ENCODE measurements at places on chromosomes 4 and X.

- no peak for DNase-seq
Observed at GRCh38 chr4:8285976-8286718, 16.6 kb downstream of the HTRA3 start.

- DNase-seq = peak; percentile 4
Observed at GRCh38 chr4:67393699-67394281, 151.5 kb downstream of the CENPC start.

GRCh38 chr4:67549123-67549522 lies 3.8 kb upstream of the CENPC start:
- DNase-seq = no peak

DNA sequence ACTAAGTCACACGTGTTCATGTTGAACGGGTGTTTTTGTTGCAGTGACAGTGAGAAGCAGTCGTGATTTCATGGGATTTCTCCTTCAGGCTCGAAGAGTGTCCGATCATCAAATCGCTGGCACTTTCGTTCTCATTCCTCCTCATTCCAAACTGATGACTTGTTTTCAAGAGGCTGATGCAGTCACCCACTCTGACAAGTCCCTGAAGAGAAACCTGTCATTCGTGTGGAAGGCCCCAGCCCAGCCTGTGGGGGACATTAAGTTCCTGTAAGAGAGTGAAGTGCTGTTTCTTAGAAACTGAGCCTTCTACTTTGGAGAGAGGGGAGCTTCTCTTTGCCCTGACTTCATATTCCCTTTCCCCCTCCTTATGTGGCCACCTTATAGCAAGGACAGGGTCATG lies 8.0 kb downstream of the REELD1 start:
- DNase-seq = no peak

DNA sequence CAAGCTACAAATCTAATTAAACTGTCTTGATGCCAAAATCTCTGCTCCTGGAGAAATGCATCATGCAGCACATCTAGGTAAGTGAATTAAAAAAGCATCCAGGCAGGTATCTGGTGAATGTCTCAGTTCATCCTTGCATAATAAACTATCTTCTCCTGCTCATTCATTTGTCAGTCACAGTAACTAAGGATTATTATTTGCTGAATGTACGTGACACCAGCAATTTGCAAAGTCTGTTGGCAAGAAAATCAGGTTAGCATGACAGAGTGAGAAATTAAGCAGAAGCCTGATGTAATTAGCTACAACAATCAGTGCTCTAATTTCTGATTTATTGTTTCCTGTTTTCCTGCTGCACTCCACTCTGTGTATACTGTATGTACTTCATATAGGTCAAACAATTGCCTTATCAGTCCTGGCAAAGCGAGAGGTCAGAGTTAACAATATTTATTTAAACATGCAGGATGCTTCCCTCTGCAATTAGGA lies 213.6 kb downstream of the FBXO8 start:
- no peak for DNase-seq

DNA sequence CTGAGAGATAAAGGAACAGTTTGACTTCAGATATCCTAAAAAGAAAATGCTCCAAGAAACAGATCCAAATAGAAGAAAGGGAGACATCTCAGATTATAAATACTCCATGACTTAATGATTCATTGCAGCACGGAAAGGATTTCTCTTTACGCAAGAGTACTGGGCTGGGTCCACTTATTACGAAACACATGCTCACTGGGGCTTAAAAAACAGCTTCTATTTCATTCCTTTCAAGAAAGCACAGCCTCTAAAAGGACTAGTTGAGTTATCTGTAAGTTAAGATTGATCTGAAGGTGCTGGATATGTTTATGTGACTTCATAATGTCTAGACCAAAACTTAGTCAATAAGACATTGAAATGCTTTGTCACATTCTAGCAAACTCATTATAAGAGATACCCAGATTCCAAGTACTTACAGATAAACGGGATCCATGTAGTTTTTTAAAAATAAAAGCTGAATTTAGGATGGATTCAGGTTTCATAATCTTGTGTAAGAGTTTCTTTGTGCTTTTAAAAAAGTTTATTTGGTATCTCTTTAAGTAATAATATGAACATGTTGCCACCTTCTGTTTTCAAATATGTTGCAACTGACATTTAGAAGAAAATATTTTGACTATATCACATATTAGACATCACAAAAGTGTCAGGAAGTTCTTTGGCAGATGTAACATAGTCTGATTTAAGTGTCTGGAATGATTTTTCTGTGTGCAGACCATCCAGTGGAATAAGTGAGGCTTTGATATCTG lies 109.5 kb upstream of the MYOZ2 start:
- DNase-seq = peak; percentile 88

DNA sequence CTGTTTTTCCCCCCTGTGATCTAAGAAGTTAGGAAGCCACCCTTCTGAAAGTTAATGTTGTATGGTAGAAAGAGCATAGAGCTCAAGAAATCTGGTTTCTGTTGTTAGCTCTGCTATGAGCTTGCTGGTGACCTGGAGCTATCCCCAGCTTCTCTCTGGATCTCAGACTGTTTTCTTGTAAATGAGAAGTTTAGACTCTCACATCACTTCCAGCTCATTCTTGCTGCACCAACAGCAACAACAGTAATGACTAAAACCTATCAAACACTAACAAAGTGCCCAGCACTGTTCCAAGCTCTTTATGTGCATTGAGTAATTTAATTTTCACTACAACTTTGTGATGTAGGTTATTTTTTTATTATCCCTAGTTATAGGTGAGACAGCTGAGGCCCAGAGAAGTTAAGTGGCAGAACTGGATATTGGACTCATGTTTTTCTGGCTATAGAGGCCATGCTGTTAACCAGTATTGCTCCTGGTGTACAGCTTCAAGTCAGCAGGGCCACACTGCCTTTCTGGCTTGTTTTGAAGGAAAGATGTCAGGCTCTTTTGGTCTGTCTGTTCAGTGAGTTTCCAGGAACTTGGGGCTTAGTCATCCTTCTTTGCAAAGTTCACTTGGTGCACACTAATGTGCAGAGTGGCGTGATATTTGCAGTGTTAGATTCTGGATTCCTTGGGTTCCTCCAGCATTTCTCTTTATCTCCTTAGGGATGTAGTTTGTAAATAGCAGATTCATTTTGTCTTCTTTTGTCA lies 27.8 kb upstream of the TMEM164 start:
- no peak for DNase-seq

DNA sequence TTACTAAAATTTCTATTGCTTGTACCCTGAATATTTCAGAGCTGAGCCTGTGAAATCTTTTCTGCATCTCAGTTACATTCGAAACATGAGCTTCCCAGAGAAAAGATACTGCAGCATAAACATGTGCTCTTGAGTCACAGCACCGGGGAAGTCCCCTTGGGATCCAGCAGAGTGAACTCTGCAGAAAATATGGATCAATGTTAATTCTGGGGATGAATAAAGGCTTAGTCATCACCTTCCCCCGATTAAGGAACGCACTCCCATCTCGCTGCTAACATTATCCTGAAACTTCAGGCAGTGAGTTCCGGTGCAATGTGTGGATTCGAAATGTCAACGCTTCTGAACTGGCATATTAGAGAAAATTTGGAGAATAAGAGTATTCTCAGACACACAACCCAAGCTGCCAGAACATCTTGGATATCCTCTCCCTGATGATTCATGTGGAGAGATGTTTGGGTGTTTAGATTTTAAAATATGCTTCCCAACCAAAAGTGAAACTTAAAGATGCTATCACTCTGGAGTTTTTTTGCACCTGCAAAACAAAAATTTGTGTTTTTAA lies 90.8 kb downstream of the IRF2 start:
- DNase-seq = peak; percentile 92

DNA sequence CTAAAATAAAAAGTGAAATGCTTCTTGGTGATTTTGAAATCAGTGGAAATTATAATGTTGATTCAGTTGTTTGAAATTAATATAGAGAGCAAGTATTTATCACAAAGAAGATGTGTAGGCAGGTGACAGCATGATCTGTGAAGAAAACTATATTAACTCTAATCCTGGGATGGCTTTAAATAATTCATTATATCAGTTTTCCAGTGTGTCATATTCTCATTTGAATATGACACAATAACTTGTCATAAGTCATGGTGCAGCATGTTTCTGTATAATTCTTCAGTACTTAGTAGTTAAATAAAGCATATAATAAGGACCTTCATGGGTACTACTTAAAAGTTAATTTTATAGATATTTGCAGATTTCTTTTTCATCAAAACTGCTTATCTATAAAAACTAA lies 573.6 kb downstream of the INPP4B start:
- no peak for DNase-seq

- no peak for DNase-seq
Observed at GRCh38 chr4:17475481-17475880, 36.4 kb downstream of the QDPR start.

DNA sequence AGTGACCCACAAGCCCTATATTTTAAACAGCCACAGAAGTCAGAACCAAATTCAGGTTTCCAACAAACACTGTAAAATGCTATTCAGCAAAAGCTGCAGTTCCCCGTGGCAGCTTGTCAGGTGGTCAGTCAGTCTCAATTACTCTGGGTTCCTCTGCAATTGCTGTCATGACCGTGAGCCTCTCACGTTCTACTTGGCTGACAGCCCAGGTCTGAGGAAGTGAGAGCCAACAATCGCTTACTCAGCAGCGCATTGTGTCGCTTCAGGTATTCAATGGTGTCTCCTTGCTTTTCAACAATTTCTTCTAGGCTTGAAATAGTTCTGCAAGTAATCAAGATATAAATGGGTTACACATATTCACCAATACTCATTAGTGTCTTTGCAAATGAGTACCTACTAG lies 25.8 kb downstream of the TRIM75 start:
- DNase-seq = no peak

DNA sequence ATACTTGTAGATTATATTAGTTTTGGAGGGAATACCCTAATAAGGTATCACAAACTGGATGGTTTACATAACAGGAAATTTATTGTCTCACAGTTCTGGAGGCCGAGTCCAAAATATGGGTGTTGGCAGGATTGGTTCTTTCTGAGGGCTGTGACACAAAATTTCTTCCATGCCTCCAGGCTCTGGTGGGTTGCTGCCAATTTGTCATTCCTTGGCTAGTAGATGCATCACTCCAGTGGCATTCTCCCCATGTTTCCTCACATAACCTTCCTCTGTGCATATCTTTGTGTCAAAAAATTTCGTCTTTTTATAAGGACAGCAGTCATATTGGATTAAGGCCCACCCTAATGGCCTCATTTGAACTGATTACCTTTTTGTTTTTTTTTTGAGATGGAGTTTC lies 49.3 kb downstream of the APELA start:
- DNase-seq = no peak

DNA sequence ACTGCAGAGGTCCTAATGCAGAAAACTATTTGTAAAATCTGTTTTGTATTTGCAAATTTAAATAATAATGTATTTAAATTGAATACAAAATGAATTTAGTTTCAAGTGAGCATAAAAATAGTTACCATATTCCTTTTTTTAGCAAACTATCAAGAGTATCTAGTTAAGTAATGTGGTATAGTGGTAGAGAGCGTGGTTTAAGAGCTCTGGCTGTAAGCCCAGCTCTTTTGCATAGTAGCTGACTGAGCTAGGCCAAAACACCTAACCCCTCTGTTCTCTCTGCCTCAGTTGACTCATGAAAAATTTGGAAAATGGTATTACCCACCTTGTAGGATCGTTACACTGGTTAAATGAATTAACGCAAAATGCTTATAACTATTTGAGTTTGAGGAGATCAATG lies 18.1 kb upstream of the ADAD1 start:
- no peak for DNase-seq

- no peak for DNase-seq
Observed at GRCh38 chr4:123652476-123652875, 255.9 kb downstream of the SPRY1 start.

GRCh38 chr4:2662598-2662997 lies 93.5 kb downstream of the TNIP2 start:
- DNase-seq = peak; percentile 67

DNA sequence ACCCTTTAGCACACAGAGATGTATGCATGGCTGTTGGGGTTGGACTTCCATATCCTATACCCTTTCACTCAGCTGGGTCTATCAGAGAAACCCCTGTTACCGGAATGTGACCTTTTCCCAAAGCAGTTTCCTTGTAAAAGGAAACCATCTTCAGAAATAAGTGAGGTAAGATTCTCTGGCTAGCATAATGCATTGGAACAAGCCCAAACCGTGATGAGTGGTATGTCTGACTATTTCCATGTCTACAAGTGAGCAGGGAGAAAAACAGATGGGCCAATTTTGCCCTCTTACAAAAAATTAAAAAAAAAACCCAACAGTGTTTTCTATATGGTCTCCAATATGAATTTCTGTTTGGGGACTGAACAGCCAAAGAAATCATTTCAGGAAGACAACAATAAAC lies 283.9 kb downstream of the SMARCA1 start:
- no peak for DNase-seq

DNA sequence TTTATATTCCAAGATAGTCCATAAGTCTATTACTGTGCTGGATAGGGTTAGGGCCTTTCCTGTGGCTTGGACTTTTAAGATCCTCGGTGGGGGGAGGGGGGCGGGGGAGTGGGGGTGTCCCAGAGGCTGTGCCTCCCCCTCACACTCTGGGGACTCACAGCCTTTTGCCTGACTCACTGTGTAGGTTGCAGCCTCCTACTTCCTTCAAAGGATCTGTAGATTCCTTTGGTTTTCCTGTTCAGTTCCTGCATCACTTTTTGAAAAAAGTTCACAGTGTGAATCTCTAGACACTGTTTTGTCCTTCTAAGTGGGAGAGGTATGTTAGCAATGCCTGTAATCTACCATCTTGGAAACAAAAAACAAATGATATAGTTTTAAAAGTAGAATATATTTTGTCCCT lies 999.9 kb downstream of the GLUD2 start:
- DNase-seq = no peak

- no peak for DNase-seq
Observed at GRCh38 chr4:54779036-54779435, 121.3 kb downstream of the KIT start.

- no peak for DNase-seq
Observed at GRCh38 chrX:103170216-103170615, 44.7 kb upstream of the BEX4 start.

DNA sequence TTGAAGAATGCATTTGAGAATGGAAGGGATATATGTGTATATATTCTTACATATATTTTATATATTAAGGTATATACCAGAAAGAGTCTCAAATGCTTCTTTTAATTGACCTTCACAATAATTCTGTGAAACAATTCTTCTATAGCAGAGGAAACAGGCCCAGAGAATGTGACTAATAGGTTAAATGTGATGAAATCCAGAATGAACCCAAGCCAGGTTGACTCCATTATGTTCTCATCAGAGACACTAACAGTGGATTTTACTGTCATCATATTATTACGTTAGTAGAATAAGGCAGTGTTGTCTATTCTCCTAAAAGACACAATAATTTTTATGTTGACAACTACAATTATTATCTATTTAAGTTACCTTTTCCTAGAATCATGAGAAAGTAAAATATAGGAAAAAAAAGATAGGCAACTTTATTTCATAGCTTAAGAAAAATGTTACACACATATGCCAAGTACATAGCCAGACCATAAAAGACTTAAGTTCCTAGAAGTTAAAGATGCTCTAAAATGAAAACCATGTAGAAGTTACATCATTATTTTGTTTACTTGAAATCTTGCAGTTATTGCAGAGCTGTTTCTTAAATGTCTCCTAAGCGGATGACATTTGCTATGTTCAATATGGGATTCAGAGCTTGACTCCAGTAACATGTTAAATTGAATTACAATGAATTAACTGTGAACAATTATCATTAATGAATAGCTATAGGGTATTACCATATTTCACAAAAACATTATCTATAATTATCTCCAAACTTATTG lies 56.2 kb upstream of the ANKRD50 start:
- DNase-seq = no peak
